ENCODE measurements at places on chromosomes 2 and 18. TPM values are rescaled to one million over a fixed set of nuclear protein-coding genes. Genes with fewer than 3 reads are reported as not detected.

- peak; percentile 29 for DNase-seq
These were observed 94.1 kb downstream of the BIN1 start for GRCh38 chr2:127012868-127013267.

The TUBB8B gene
- not detected for total RNA-seq

The SCN3A gene
- total RNA-seq: 3.1 TPM

DNA sequence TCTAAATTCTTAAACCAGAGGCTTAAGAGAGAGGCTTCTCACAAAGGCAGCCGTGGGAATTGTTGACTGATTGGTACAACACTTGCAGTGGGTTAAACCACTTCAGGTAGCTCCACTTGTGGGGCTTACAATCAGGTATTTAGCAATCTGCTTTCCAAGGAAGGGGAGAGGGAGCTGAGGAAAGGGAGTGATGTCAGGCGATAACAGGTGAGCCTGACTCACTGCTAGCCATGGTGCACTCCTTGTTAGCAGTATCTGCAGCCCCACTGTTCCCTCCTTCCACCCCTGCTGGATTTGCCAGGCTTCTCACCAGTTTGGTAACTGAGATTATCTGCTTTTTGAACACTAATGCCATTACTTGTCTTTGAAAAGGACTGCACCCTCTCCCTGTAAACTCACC is 1056.7 kb upstream of the FANCL start:
- DNase-seq: no peak

The GPAT2 gene
- total RNA-seq: 10.2 TPM

The C2orf92 gene
- total RNA-seq: 2.0 TPM

The ABCG8 gene
- total RNA-seq: not detected
